ENCODE measurements at places on chromosomes 12 and 14.

- DNase-seq = no peak
These were observed 298.6 kb downstream of the PDZRN4 start for GRCh38 chr12:41486718-41487117.

DNA sequence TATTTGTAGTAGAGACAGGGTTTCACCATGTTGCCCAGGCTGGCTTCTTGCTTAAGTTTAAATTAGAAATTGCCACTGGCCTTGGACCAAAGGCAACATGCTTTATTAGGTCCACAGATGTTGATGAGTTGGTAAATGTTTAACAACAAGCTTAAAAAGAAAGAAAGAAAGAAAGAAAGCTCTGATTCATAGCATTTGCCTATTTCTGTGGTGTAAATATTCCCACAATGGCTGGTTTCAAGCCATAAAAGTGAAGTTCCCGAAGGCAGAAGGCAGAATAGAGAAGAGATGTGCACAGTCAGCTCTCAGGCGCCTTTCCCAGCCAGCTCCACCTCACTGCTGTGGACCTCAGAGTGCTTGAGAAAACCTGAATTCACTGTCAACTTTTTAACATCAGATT, 26.4 kb downstream of the KCNK13 start:
- DNase-seq = no peak

DNA sequence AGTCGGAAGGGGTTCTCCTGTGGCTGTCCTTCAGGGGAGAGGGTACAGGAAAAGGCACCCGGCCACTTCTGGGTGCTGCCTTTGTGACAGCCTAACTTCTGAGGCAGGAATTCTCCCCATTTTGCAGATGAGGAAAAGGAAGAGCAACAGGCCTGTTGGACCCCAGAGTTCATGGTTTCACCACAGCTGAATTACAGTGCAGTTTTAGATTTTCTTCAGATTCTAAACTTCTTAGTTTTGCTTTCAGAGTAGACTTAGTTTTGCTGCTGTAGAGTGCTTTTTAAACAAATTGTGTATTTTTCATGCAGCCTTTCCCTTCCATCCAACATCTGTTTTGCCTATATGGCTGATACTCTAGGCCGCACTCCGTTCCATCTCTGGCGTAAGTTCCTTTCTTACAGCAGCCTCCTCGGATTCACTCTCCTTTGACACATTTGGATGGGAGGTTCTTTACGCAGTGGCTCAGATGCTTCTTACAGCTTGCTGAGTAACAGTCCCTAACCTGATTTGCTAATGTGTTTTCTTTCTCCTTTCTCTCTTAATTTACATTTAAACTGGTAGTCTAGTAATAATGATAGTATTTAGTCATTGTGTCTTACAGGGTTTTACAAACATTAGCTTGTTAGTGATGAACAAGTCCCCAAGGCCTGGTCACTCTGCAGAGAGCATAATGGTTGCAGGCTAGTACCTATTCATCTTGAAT, 7.8 kb downstream of the TRAF3 start:
- DNase-seq = no peak

GRCh38 chr12:88562151-88562550, 18.1 kb downstream of the KITLG start:
- DNase-seq = no peak

- no peak for DNase-seq
These were observed 180.4 kb upstream of the HIF1A start for GRCh38 chr14:61514927-61515326.

DNA sequence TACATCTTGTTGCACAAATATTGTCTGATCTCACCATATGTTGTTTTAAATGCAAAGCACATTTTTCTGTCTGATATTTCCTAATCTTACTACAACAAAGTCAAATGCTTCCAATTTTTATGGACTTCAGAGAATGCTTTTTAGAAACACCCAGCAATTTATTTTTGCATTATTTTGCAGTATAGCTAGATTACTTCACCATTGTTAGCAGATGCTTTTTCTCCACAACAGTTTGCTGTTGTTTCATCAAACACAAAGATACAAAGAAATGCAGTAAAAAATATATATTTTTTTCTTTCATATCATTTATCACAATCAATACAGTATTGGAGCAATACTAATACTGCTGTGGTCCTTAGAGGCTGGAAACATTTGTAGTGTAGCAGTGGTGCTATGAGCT, 674.4 kb downstream of the TMTC2 start:
- DNase-seq = no peak

DNA sequence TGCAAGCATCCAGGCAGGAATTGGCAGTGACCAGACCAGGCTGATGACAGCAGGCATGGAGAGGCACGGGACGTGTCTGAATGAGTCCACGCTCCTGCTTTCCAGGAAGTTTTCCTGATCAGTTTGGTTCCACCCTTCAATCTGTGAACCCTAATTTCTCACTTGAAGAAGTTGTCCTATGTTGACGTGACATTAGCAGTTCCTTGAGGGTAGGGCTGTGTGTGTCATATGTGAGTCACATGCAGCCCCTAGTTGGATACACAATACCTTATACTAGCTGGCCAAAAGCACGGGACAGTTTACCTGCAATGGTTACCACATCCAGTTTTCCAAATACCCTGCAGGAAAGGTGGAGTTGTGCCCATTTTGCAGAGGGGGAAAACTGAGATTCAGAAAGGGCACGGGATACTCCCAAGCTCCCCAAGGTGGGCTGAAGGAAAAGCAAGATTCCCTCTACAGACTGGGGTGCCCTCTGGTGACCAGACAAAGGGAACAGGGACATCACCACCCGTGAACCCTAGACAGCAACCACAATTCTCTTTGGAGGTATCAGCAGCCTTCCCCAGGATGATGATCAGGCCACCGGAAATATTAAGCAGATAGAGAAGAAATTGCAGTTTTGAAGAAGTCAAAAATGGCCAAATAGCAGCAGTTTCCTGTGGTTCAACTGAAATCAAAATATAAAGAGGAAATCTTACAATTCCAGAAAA, 194.5 kb downstream of the PHETA1 start:
- DNase-seq = no peak

- no peak for DNase-seq
These were observed 3.1 kb upstream of the HPD start for GRCh38 chr12:121861636-121862254.

All from CD4-positive, alpha-beta T cell treated with Interleukin-2 at 100 ng/mL for 4 hours (primary cell).